Activated naive CD4-positive, alpha-beta T cell treated with anti-CD3 and anti-CD28 coated beads, Interleukin-2, amount 10 ng/mL, durations not matched to agents 7 days and 5 days (primary cell): ENCODE measurements at places on chromosomes 5 and 9.

GRCh38 chr9:100219347-100219746, 120.3 kb downstream of the INVS start:
- no peak overlapping the region for H3K27ac ChIP-seq
- no peaks in the 10 kb centered on the region for H3K27me3 ChIP-seq
- H3K4me3 ChIP-seq, result no peak overlapping the region
- H3K36me3 ChIP-seq, result no peaks in the 10 kb centered on the region
- peaks cover 2% of the 10 kb centered on the region for H3K4me1 ChIP-seq

DNA sequence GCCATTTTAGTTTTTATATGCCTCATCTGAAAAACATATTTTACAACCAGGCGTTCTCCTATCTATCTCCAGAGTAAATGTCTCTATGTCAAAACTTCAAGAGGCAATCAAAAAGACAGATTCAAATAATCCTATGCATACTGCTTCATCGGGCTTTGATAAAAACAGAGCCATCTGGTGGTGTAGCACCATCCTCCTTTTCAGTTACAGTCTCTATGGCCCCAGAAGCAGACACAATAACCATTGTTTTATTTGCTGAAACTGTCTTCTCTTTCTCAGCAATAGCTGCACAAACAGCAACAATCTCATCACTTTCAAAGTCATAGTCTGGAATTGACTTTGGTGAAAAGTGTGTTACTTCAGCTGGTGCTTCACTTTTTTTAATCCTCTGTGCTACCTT, 36.3 kb downstream of the PTGER4 start:
- no peaks in the 10 kb centered on the region for H3K27me3 ChIP-seq
- H3K36me3 ChIP-seq, result peaks cover 36% of the 10 kb centered on the region
- H3K4me1 ChIP-seq, result no peaks in the 10 kb centered on the region
- no peak for DNase-seq
- H3K4me3 ChIP-seq, result no peak overlapping the region

GRCh38 chr5:130479045-130479804, 575.0 kb downstream of the CHSY3 start:
- no peaks in the 10 kb centered on the region for H3K27me3 ChIP-seq
- no peak for DNase-seq
- no peaks in the 10 kb centered on the region for H3K36me3 ChIP-seq

- H3K4me1 ChIP-seq, result peaks cover 11% of the 10 kb centered on the region
- H3K4me3 ChIP-seq, result no peak overlapping the region
- peaks cover 41% of the 10 kb centered on the region for H3K36me3 ChIP-seq
- no peaks in the 10 kb centered on the region for H3K27me3 ChIP-seq
- H3K27ac ChIP-seq, result no peak overlapping the region
Measured at GRCh38 chr9:33351547-33351946, 50.8 kb downstream of the AQP7 start.

- H3K27ac ChIP-seq, result no peak overlapping the region
- no peak overlapping the region for H3K4me3 ChIP-seq
- no peak for DNase-seq
- peaks cover 54% of the 10 kb centered on the region for H3K27me3 ChIP-seq
- H3K36me3 ChIP-seq, result no peaks in the 10 kb centered on the region
- no peaks in the 10 kb centered on the region for H3K4me1 ChIP-seq
Measured at GRCh38 chr9:33189331-33189791, 22.2 kb upstream of the B4GALT1 start.

GRCh38 chr9:134399435-134400056, 73.3 kb downstream of the RXRA start:
- peaks cover 49% of the 10 kb centered on the region for H3K4me1 ChIP-seq
- DNase-seq, result no peak
- H3K36me3 ChIP-seq, result peaks cover 2% of the 10 kb centered on the region
- H3K27me3 ChIP-seq, result peaks cover 58% of the 10 kb centered on the region
- H3K4me3 ChIP-seq, result no peak overlapping the region

DNA sequence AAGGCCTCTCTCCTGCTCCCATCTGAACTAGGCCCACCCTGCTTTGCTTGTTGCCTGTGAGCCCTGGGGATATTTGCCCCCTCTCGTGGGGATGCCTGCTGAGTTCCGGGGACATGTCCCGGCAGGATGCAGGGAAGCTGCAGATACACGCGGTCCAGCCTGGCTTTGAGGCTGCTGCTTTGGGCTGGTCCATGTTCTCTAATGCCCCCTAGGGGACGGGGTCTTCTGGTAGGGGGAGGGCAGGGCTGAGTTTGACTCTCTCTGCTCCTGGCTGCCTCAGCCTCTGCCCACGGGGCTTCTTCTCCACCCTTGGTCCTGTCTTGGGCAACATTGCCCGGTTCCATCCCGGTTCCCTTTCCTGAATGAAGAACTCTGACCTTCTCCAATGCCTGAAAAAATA, 84.9 kb upstream of the ASS1 start:
- no peaks in the 10 kb centered on the region for H3K4me1 ChIP-seq
- no peaks in the 10 kb centered on the region for H3K36me3 ChIP-seq
- H3K27me3 ChIP-seq, result peaks cover 6% of the 10 kb centered on the region
- no peak overlapping the region for H3K4me3 ChIP-seq

DNA sequence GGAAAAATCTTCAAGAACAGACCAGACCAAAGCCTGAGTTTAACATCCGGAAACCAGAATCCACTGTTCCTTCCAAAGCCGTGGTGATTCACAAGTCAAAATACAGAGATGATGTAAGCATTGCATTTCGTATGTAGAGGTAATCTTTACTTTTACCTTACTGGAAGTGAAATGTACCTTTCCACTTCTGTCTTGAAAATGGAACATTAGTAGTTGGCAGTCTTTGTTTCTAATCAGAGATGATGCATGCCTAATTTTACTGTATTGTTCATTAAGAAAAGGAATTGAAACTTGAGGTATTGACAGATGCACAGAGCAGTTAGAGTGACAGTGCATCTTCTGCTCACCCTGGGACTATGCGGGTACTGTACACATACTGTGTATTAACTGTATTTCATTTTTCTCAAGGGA, 34.6 kb downstream of the HABP4 start:
- H3K27me3 ChIP-seq, result no peaks in the 10 kb centered on the region
- H3K4me1 ChIP-seq, result peaks cover 5% of the 10 kb centered on the region
- no peak overlapping the region for H3K4me3 ChIP-seq
- DNase-seq, result no peak

- peak overlapping the region; percentile 96 for H3K27ac ChIP-seq
- peak; percentile 83 for DNase-seq
- peak overlapping the region; percentile 68 for H3K4me3 ChIP-seq
- H3K36me3 ChIP-seq, result peaks cover 74% of the 10 kb centered on the region
- H3K4me1 ChIP-seq, result peaks cover 78% of the 10 kb centered on the region
Measured at GRCh38 chr9:89418882-89419640, 78.9 kb downstream of the SEMA4D start.

DNA sequence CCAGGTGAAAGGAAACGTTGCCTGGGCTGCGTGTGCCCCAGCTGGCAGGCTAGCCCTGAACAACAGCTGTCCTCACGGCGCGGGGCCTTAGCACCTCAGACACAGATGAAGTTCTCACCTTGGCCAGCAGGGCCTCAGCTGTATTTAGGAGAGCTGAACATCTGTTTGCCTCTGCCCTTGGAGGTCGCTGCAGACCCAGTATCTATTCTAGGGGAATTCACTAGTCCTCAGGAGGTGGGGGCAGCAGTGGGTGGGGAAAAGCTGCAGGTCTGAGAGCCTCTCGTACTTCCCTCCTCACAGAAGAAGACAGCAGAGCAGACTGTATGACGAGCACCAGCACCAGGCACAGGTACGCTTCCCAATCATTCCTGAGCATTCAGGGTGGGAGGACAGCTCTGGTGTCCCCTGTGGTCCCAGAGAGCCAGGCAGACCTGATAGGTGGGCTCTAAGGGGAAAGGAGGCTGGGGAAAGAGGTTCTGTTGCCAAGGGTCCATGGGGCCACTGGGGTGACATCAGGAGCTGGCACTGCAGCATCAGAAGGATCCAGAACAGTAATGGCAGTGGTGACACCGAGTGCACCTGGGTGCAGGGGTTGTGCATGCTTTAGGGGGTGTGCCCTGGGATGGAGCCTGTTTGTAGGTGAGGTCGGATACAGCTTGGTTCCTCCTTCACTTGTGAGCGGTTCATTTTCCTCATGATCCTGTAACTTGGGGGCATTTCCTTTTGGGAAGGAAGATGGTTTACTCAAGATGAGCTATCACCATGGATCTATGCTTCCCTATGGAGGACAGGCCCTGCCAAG, 13.8 kb downstream of the CD74 start:
- no peak overlapping the region for H3K4me3 ChIP-seq
- DNase-seq, result peak; percentile 34
- no peaks in the 10 kb centered on the region for H3K27me3 ChIP-seq
- peaks cover 56% of the 10 kb centered on the region for H3K36me3 ChIP-seq
- H3K27ac ChIP-seq, result no peak overlapping the region
